ENCODE measurements at places on chromosomes 3 and 15.

DNA sequence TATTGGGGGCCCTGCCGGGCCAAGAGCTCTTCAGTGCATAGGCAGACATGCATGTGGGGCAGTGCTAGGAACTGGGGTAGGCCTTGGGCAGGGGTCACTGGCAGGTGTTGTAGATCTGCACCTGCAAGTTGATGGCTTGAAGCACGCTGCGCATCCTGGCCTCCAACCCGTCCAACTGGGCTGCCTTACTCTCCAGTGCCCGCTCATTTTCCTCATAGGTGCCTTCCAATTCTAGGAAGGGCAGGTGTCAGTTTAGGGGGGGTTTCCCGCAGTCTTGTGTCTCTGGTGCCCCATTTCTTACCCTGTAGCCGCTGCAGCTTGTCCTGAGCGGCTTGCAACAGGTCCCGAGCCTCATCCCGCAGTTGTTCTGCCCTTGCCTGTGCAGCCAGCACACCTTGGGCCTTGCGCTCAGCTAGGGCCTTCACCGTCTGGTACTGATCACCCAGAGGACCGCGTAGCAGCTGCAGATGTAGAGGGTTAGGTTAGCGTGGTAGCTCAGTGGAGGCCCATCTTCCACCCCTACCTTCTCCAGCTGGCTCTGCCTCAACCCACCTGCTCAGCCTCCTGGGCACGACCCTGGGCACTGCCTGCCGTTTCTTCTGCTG is 611 bp upstream of the USP19 start:
- no peak for DNase-seq

DNA sequence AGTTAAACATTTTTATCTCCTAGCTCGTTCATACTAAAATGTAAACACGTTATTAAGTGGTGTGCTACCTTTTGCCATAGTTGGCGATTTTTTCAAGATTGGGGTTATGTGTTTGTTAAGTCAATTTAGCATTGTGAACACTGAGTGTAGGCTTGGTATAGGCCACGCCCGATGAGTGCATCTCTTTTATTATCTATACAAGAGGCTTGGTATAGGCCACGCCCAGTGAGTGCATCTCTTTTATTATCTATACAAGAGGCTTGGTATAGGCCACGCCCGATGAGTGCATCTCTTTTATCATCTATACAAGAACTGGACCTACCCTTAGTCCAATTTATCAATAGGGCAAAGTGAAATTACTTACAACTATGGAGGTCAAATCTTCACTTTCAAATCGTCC is 70.4 kb downstream of the NIPA2 start:
- DNase-seq = no peak

DNA sequence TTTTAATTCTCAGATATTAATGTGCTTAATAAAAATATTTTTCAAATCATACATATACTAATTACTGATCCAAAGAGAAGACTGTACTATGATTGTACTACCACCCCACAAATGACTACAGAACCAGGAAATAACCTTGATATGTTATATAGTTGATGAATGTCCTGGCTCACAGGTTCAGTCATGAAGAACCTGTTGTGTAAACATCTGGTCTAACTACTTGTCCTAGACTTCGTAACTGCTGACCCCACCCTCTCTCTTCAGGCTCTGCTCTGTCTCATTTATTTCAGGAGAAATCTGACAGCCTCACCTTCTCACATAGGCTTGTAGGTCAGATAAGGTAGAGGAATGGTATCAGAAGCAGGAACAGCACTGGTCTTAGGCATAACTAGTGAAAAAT is 14.7 kb upstream of the CSTA start:
- no peak for DNase-seq

DNA sequence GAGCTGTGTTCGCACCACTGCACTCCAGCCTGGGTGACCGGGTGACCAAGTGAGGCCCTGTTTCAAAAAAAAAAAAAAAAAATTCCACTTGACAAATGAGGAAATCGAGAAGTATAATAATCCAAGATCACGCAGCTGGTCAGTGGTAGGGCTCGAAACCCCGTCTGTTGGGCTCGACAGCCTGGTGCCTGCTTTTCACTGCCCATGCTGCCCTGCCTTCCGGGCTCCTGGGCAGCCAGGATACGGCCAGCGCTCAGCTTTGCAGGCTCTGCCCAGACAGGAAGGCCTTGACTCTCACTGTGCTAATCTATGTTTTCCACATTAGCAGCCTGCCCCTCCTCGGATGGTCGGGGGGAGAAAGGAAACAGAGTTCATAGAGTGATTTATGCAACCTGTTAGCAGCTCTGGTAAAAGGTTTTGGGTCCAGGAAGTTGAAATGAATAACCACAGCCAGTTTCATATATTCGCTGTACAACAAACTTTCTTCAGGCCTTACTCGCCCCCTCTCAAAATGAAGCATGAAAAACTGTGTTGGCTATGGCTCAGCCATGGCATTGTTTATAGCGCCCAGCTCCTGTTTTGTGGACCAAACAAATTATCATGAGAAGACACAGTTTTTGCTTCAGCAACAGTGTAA is 108.8 kb downstream of the XXYLT1 start:
- no peak for DNase-seq

DNA sequence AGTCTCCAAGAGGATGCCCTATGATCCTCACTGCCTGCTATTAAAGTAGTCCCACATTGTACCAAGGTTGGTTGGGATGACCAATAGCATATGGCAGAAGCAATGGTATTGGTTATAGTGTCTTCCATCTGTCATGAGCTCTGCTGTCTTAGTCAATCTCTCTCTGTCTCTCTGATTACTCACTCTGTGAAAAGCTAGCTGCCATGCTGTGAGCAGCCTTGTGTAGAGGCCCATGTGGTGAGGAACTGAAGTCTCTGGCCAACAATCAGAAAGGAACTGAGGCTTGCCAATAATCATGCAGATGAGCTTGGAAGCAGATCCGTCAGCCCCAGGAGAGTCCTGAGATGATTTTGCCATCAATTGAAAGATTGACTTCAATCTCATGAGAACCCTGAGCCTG is 60.3 kb upstream of the CFAP161 start:
- DNase-seq = no peak

GRCh38 chr3:182802413-182803390 is 9.4 kb downstream of the ATP11B start:
- no peak for DNase-seq

GRCh38 chr15:58704155-58704865 is 45.2 kb downstream of the ADAM10 start:
- no peak for DNase-seq

DNA sequence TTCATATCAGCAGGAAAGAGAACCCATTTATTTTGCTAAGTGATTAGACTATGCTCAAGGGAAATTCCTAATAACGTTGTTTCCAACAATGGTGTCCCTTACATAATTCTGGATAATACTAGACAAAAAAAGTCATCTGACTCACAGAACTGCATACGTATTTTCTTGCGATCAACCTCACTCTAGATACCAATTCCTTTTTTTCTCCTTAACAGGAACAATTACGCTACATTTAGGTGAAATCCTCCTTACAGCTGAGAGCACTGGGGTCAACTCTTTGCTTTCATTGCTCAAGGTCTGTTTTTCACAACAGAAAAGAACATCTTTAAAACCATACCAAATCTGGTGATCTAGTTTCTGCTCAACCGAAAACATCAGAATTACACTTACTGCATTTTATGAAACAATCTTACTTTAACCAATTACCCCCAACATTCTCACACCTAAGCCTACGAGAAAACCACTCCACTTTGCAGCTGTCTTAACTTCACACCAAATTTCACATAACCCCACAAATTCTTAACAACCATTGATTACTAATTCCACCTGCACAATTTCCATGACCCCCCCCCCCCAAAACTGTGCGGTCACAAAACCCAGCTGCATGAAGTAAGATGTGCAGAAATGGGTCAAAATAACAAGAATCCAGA is 61.2 kb upstream of the ICE2 start:
- no peak for DNase-seq

DNA sequence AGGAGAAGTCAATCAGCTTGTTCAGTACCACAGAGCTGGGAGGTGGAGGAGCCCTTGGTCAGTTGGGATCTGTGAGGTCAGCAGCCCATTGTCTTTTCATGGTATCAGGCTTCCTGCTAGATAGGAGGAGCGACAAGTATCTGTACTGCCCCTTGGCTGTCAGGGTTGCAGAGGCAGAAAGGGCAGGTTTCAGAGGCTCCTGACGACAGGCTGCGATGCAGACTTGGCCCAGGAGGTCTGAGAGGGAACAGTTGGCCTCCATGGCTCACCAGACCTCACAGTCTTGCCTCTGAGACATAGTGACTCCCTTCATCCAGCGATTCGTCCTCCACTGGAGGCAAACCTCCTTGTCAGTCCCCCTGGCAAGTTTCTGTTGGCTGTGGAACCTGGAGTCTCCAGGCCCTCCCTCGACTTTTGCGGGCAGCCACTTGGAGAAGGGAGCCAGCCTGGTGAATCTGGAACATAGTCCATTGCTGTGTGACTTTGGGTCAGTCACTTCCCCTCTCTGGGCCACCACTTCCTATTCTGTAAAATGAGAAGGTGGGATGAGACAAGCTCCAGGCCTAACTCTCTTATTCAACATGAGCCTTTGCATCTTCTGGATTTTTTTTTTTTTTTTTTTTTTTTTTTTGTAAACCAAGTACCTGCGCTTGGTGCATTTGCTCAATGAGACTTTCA is 177.9 kb upstream of the TLE3 start:
- no peak for DNase-seq

DNA sequence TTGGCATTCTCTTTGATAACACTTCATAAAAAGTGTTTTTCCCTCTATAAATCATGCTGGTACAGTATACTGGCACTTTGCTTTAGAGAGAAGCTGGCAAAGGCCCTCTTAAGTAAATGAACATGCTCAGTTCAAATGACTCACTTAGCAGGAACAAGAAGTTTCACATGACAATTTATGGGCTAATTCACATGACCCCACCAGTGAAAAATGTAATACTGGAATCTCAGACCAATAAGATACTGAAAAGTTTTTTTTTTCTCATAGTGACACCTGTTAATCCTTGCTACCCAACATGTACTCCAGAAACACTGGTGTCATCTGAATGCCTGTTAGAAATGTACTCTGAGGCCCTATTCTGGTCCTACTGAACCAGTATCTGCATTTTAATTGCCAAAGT is 13.9 kb downstream of the BTBD1 start:
- no peak for DNase-seq

DNA sequence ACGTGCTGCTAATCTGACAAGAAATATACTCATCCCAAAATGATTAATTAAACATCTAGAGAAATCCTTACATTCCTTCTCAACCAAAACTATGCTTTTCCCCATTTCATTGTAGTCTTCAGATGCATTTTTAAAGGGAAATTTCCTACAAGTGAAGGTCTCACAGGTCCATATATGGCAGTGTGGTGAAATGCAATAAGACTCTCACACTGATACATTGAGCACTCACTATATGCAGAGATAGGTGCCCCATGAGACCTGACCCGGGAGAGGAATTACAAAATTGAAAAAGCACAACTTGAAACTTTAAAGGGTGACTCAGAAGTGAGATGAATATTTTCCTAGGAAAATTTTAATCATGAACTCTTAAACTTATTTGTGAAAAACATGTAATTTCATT is 629.2 kb upstream of the NAALADL2 start:
- DNase-seq = no peak

GRCh38 chr3:98592345-98592935 is 971 bp downstream of the CPOX start:
- no peak for DNase-seq

GRCh38 chr3:72439321-72440183 is 408.7 kb downstream of the SHQ1 start:
- DNase-seq = no peak

- DNase-seq = no peak
Measured at GRCh38 chr3:139295040-139295439, 48.8 kb upstream of the MRPS22 start.

DNA sequence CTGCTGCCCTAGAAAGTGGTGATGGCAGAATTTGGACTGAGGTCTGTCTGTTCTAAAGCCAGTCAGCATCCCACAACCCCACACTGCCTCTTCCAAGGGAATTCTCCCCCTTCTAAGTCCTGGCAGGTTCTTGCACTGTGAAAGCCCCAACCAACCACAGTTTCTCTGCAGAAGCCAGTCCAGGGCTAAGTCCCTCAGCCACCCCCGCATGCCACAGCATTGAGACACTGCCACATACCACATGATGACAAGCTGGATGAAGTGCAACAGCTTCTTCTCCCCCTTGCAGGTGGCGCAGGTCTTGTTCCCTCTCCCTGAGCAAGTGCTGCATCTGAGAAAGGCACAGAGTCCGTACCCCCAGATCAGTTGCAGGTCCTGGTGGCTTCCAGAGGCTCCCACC is 18.6 kb downstream of the SSUH2 start:
- no peak for DNase-seq

- DNase-seq = no peak
Measured at GRCh38 chr3:50089609-50089945, 858 bp downstream of the RBM5 start.

GRCh38 chr3:125589547-125590122 is 5.7 kb downstream of the OSBPL11 start:
- no peak for DNase-seq

- DNase-seq = no peak
Measured at GRCh38 chr3:180409883-180410282, 192.1 kb upstream of the TTC14 start.

GRCh38 chr3:45762647-45763302 is 33.6 kb downstream of the SLC6A20 start:
- DNase-seq = no peak

- no peak for DNase-seq
Measured at GRCh38 chr3:5096336-5097008, 25.6 kb upstream of the ARL8B start.

DNA sequence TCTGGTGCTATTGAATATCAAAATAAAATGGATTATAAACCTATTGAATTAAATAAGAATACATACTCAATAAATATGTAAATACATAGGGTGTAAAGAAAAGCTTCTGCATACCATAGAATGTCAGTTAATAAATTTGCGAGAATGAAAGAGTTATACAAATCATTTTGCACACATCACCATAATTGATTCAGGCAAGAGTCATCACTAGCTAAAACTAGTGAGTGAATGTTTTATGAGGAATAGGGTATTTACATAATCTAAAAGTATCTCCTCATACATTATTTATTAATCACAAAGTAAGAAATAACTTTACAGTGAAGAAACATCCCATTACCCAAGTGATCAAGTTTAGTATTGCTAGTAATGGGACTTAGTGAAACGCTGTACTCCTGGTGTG is 13.6 kb downstream of the EXOG start:
- no peak for DNase-seq

DNA sequence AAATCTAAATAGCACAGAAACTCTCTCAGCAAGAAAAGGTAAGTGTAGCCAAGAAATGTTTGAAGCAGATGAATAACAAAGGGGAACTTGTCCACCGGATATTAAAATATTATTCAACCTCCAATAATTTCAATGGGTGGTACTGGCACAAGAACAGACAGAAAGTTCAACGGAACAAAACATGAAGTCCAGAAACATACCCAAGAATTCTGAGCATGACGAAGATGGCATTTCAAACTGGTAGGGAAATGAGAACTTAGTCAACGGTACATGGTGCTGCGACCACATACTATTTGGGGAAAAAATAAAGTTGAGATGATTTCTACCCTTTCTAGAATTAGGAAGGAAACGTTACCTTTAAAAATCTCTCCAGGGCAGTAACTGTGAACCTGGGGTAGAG is 5.5 kb downstream of the CHSY1 start:
- no peak for DNase-seq

- DNase-seq = no peak
Measured at GRCh38 chr3:21100656-21101359, 650.2 kb downstream of the ZNF385D start.

All from keratinocyte (primary cell).